ENCODE measurements at places on chromosomes 6 and 20.

DNA sequence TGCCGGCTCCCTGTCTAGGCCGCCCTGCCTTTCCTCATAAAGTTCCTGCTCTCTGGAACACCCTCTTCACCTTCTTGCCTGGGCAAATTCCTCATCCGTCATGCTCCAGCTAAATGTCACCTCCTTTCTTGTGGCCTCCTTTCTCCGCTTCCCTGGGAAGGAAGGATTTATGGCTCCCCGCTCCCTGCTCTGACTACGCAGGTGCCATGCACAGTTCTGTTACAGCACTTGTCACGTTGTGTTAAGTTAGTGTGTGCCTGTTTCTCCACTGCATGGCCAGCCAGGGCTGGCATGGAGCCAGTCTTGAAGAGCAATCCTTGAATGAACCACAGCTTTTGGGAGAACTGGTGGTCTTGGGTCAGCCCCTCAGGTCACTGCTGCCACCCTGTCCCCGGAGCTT, 61.7 kb downstream of the CD40 start:
- no peak for DNase-seq

GRCh38 chr20:53171065-53171464, 198.9 kb downstream of the TSHZ2 start:
- DNase-seq, result no peak

DNA sequence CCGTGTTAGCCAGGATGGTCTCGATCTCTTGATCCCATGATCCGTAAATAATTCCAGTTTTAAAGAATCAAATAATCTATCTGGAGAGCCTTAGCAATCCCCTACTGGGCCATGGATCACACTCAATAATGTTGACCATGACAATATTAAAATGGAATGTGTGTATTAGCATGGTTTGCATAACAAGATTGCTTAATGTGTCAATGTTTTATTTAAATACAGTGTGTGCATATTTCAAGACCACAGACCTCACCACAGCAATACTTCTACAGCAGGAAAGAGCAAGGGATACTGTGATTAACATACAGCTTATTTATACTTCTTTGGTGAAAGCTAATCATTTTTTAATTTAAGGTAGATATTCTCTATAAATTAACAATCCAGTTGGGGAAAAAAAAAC, 470.4 kb downstream of the TFAP2B start:
- no peak for DNase-seq

GRCh38 chr6:72712910-72713309, 91.0 kb downstream of the KCNQ5 start:
- no peak for DNase-seq

GRCh38 chr6:131038597-131039344, 24.3 kb downstream of the EPB41L2 start:
- no peak for DNase-seq

- peak; percentile 25 for DNase-seq
Measured at GRCh38 chr6:107843400-107843799, 19.3 kb upstream of the SCML4 start.

GRCh38 chr20:10061641-10062040, 26.9 kb downstream of the ANKEF1 start:
- no peak for DNase-seq

DNA sequence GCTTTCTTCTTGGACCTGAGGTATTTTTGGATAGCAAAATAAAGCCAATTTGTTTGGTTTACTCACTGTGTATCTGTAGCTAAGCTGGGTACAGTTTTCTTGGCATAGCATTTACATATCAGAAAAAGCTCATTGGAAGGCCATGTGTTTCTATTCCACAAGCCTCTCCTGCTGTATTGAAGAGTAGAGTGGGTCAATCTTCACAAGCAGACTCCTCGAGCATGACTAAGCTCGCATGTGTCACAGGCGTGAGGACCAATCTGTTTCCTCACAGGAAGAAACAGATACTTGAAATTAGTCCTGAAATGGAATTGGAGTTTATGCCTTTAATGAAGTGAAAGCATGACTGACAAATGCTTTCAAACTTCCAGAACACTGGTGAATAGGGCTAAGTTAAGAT, 1279.0 kb upstream of the MAP3K7 start:
- DNase-seq, result no peak

DNA sequence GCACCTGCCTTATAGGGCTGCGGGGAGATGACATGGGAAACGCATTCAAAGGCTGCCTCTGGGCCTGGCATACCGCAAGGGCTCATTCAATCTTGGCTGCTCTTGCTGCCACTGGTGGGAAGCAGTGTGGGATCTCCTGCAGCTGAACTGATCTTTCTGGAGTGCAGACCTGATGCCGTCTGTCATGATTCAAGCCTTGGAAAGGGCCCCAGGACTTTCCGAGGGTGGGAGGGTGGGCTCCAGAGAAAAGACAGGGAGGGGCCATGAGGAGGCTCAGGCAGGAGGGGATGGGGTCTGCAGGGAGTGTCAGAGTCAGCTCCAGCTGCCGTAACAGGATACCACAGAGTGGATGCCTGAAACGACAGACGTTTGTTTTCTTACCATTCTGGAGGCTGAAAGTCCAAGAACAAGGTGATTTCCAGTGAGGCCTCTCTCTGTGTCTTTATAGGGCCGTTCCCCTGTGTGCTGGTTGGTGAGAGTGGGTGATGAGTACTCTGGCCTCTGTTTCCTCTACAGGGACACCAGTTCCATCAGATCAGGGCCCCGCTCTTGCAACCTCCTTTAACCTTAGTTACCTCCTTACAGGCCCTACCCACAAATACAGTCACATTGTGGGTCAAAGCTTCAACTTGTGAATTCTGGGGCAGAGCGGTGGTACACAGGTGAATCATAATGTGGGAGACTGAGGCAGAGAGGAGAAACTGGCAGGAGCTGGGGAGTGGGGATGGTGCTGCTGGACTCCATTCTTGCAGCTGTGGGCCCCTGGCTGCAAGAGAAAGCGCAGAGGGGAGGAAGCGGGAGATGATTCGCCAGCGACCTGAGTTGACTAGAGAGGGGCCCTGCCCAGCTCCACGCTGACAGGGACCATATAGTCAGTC, 148.4 kb downstream of the SYCP2 start:
- DNase-seq, result no peak

GRCh38 chr6:15348528-15348927, 102.7 kb downstream of the JARID2 start:
- no peak for DNase-seq

DNA sequence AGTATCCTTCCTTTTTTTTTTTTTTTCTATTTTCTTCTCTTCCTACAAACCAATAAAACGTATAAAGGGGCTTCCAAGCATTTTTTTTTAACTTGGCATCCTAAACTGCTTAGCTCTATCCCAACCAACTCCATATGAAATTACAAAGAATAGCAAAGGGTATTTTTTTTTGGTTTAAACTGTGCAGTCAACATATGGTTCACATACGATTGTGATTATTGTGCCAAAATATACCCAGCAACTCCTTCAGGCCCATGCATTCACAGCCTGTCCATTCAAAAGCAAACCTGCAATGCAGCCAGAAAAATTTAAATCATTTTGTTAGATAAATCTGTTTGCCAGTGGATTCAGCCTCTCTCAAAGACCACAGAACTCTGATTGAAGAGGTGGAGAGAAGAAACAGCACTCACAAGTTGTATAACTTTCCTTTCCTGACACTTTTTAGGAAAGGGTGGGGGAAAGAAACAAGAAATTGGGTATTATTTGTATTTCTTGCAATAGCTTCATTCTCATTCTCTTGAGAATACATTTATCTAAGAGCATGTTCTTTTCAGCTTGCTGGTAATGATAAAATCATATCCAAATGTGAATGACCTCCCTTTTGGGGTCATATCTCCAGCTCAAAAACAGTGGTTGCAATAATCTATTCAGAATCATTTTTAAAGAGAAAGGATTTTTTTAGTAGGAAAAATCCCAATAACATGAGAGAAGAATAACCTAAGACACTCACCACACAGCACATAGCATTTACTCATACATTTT, 701.3 kb upstream of the CHD6 start:
- no peak for DNase-seq

GRCh38 chr6:17714879-17715851, 8.4 kb upstream of the NUP153 start:
- DNase-seq, result peak; percentile 39

DNA sequence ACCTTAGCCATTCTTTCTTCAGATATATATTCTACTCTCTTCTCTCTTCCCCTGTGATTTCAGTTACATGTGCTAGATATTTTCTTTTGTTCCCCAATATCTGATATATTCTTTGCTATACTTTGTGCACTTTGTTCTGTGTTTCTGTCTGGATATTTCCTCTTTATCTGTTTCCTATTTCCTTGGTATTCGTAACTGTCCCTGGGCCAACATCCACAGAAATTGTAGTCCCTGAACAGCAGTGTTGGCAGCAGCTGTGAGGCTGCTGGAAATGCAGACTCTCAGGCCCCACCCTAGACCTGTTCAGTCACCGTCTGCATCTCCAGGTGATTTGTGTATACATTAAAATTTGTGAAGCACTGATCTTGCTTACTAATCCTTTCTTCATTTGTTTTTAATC, 522.9 kb upstream of the SOX4 start:
- DNase-seq, result no peak

GRCh38 chr20:43102394-43102793, 87.3 kb downstream of the PTPRT start:
- no peak for DNase-seq

DNA sequence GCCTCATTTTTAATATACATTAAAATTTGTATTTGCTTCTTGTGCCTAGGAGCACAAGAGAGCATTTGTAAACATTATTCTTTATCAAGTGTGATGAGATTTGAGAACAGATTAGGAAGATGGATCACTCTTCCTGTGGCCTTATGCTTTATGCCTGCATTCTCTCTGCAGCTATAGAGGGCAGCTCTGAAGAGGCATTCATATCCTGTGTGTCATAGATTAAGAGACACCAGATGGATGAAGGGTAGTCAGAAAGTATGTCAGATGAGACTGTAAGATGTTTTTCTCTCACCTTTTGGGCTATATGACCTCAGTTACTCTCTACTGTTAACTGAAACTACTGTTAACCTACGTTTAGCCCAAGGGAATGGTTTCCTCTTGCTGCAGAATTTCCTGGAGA, 61.4 kb downstream of the DNAH8 start:
- no peak for DNase-seq

DNA sequence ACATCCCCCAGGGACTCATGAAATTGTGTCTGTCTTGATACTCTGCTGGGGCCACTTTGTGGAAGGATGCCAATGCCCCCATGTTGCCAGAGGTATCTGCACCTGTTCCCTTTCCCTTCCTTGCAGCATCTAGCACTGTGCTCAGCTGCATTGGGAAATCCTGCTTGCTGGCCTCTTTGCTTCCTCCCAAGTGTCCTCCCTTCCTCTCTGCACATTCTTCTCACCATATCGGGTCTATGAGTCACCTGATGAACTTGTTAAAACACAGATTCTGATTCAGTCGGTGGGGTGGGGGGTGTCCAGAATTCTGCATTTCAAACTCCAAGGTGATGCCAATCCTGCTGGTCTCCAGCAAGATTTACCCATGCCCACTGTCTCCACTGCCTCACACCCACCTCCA, 467.8 kb downstream of the PTPRT start:
- DNase-seq, result no peak

- DNase-seq, result no peak
Measured at GRCh38 chr6:110882274-110882619, 7.7 kb downstream of the AMD1 start.

Data from T-helper 2 cell treated with Interferon-gamma antibody and Interleukin-4, amounts not matched to agents 5 μg/mL and 100 μg/mL, for 36 hours (primary cell).